Naive thymus-derived CD4-positive, alpha-beta T cell (primary cell): ENCODE measurements at places on chromosomes 12 and 14.

- no peaks in the 10 kb centered on the region for H3K36me3 ChIP-seq
- DNase-seq, result no peak
- H3K4me3 ChIP-seq, result no peak overlapping the region
- H3K4me1 ChIP-seq, result no peaks in the 10 kb centered on the region
- no peak overlapping the region for H3K27ac ChIP-seq
These were observed 146.2 kb downstream of the AACS start for GRCh38 chr12:125211464-125211863.

- no peaks in the 10 kb centered on the region for H3K36me3 ChIP-seq
- no peak overlapping the region for H3K4me3 ChIP-seq
- no peak for DNase-seq
- no peaks in the 10 kb centered on the region for H3K27me3 ChIP-seq
- H3K4me1 ChIP-seq, result no peaks in the 10 kb centered on the region
These were observed 279.6 kb downstream of the NUAK1 start for GRCh38 chr12:105858981-105859710.

- H3K4me1 ChIP-seq, result no peaks in the 10 kb centered on the region
- no peak for DNase-seq
- no peaks in the 10 kb centered on the region for H3K27me3 ChIP-seq
- no peak overlapping the region for H3K4me3 ChIP-seq
- H3K36me3 ChIP-seq, result no peaks in the 10 kb centered on the region
- no peak overlapping the region for H3K27ac ChIP-seq
These were observed 205.2 kb upstream of the EEA1 start for GRCh38 chr12:93134175-93134890.

- no peak overlapping the region for H3K4me3 ChIP-seq
- H3K27me3 ChIP-seq, result no peaks in the 10 kb centered on the region
- H3K4me1 ChIP-seq, result no peaks in the 10 kb centered on the region
- H3K36me3 ChIP-seq, result no peaks in the 10 kb centered on the region
These were observed 283.1 kb downstream of the MDGA2 start for GRCh38 chr14:47392326-47392725.

- H3K4me3 ChIP-seq, result no peak overlapping the region
- H3K27me3 ChIP-seq, result no peaks in the 10 kb centered on the region
- no peaks in the 10 kb centered on the region for H3K36me3 ChIP-seq
- DNase-seq, result no peak
- H3K4me1 ChIP-seq, result no peaks in the 10 kb centered on the region
These were observed 46.1 kb upstream of the FRMD6 start for GRCh38 chr14:51605575-51605974.

GRCh38 chr12:88325076-88325815 is 183.1 kb downstream of the TMTC3 start:
- DNase-seq, result no peak
- H3K27me3 ChIP-seq, result no peaks in the 10 kb centered on the region
- H3K36me3 ChIP-seq, result no peaks in the 10 kb centered on the region

- no peaks in the 10 kb centered on the region for H3K4me1 ChIP-seq
- no peak overlapping the region for H3K4me3 ChIP-seq
- no peak overlapping the region for H3K27ac ChIP-seq
- no peak for DNase-seq
- H3K27me3 ChIP-seq, result no peaks in the 10 kb centered on the region
These were observed 146.4 kb downstream of the ANO6 start for GRCh38 chr12:45362291-45362690.

DNA sequence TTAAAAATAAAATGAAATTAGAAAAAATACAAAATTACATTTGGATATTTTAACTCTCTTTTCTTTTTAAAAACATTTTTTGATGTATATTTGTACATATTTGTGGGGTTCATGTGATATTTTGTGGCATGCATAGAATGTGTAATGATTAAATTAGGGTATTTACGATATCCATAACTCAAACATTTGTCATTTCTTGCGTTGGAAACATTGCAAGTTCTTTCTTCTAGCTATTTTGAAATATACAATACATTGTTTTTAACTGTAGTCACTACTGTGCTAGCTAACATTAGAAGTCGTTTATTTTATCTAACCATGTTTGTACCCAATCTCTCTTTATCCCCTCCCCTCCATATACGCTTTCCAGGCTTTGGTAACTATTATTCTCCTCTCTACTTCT is 13.9 kb upstream of the EIF2S3B start:
- no peaks in the 10 kb centered on the region for H3K36me3 ChIP-seq
- H3K4me3 ChIP-seq, result no peak overlapping the region
- DNase-seq, result no peak
- H3K27ac ChIP-seq, result no peak overlapping the region

DNA sequence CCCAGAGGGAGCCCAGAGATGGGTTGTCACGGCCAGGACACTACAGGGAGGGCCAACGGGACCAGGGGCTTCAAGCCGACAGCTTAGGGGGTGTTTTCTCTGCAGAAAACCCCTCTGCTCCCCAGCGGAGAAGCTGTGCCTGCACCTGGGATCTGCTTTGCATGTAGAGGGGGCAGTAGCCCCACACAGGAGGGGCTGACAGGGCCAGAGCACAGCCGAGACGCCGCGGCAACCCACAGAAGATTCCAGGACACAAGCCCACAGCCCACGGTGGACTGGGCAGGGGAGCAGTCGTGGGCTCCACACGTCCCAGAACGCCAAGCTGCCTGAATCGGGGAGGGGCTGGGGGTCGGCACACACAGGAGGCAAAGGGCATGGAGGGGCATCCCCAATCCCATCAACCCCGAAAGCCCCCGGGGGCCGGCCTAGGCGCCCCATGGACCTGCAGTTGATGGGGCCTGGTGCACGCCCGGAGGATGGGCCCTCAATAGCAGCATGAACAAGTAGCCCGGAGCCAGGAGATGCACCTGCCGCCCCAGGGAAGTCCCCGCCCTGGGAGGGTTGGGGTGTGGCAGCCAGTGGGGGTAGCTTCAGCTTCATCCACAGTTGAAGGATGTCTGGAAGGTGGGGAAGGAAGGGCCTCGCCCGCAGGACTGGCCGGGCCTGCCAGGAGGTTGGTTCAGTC is 30.5 kb upstream of the TMEM179 start:
- H3K27me3 ChIP-seq, result no peaks in the 10 kb centered on the region
- DNase-seq, result no peak
- no peaks in the 10 kb centered on the region for H3K4me1 ChIP-seq

GRCh38 chr14:72657214-72657921 is 236.5 kb downstream of the DPF3 start:
- no peaks in the 10 kb centered on the region for H3K27me3 ChIP-seq
- no peak overlapping the region for H3K4me3 ChIP-seq
- H3K4me1 ChIP-seq, result no peaks in the 10 kb centered on the region
- H3K27ac ChIP-seq, result no peak overlapping the region
- no peak for DNase-seq

GRCh38 chr12:109523504-109523903 is 46.1 kb downstream of the UBE3B start:
- DNase-seq, result no peak
- no peak overlapping the region for H3K4me3 ChIP-seq
- H3K27me3 ChIP-seq, result no peaks in the 10 kb centered on the region
- no peak overlapping the region for H3K27ac ChIP-seq
- no peaks in the 10 kb centered on the region for H3K4me1 ChIP-seq

- no peak overlapping the region for H3K27ac ChIP-seq
- H3K36me3 ChIP-seq, result no peaks in the 10 kb centered on the region
- H3K4me3 ChIP-seq, result no peak overlapping the region
- H3K4me1 ChIP-seq, result peaks cover 48% of the 10 kb centered on the region
- H3K27me3 ChIP-seq, result no peaks in the 10 kb centered on the region
These were observed 88.9 kb downstream of the PTGER2 start for GRCh38 chr14:52402812-52403526.

DNA sequence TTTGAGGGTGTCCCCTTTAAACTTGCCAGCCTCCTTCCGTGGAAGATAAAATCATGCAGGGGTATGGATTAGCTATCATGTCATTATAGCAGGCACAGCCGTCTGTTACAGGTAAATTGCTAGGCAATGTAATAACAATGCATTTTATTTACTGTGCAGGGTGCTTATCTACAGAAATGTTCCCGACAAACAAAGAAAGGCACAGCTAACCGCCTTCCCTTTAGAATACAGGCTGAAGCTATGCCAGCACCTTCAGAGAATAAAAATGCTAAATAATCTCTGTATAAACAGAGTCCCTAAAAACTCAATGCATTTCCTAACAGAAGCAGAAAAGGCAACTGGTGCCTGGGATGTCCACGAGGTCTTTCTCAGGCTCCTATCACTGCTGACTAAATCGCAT is 239.2 kb downstream of the SPTSSA start:
- no peak overlapping the region for H3K27ac ChIP-seq
- no peak overlapping the region for H3K4me3 ChIP-seq
- H3K27me3 ChIP-seq, result no peaks in the 10 kb centered on the region
- H3K4me1 ChIP-seq, result no peaks in the 10 kb centered on the region

DNA sequence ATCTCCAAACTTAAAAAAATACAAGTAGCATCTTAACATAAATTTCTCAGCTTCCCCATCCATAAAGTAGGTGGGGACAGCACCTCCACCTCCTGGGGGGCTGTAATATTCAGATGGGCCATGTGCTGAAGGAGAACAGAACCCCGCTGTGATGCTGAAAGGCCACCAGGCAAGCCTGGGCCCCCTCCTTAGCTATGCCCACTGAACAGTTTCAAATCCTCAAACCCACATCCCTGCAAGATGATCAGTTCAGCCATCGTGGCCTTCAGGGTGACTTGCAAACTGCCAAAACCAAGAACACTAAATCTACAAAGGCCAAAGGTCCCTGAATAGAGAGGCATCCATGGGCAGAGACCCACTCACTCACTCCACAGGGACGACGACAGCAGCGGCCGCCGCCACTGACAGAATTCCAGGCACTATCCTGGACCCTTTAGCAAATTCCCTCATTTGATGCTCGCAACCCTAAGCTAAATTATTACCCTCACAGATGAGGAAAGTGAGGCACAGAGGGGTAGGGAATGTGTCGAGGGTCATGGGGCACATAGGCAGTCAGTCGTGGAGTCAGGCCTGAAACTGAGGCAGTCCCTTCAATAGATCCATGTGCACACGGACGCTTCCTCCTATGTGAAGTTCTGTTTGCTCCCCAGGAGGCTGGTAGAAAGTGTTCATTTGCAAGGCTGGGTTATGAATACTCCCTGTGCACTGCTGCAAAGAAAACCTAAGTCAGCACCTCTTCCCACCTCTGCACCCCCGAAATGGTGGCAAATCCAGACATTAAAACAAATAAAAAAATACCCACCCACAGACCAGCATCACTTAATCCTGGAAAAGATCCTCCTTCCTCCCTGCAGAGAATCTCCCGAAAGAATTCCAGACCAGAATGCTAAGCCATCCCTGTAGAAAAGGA is 5.9 kb downstream of the ITPK1 start:
- H3K27me3 ChIP-seq, result no peaks in the 10 kb centered on the region
- DNase-seq, result no peak
- H3K27ac ChIP-seq, result no peak overlapping the region
- peaks cover 11% of the 10 kb centered on the region for H3K4me1 ChIP-seq
- H3K4me3 ChIP-seq, result no peak overlapping the region

- no peak overlapping the region for H3K27ac ChIP-seq
- DNase-seq, result no peak
- no peaks in the 10 kb centered on the region for H3K4me1 ChIP-seq
These were observed 6.8 kb downstream of the ACAD10 start for GRCh38 chr12:111692575-111693210.

DNA sequence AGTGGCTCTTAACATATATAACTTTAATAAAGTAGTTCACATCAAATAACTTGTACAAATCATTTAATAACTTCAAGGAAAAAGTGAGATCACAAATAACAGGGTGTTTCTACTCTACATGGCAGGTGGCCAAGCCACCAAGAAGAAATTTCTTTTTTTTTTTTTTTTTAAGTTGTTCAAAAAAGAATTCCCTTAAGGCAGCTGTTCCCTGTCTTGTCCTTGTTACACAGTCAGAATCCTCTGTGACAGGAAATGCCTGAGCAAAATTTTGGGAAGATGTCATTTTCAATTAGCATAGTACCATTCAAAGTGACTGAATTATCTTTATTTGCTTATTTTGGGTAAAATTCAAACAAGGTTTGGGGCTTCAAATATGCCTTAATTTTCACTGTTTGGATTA is 79.4 kb downstream of the LIN7A start:
- no peaks in the 10 kb centered on the region for H3K36me3 ChIP-seq
- H3K4me1 ChIP-seq, result no peaks in the 10 kb centered on the region
- no peaks in the 10 kb centered on the region for H3K27me3 ChIP-seq
- H3K27ac ChIP-seq, result no peak overlapping the region

- no peak overlapping the region for H3K27ac ChIP-seq
- peaks cover 14% of the 10 kb centered on the region for H3K36me3 ChIP-seq
These were observed 2.3 kb upstream of the NOP2 start for GRCh38 chr12:6570264-6570887.
